ENCODE measurements at places on chromosomes 4 and X.

DNA sequence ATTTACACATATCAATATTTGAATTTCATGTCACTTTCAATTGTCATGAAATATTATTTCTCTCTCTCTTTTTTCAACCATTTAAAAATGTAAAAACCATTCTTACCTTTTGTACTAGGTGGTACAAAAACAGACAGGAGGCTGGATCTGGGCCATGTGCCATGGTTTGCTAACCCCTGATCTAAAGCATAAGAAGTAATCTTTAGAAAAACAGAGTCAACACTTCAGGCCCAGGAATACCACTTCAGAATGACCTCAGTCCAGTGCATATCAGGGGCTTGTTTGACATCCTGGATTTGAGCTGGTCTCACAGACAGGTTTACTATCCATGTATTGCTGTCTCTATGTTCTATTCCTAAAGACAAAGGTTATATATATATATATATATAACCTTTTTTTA, 102.5 kb downstream of the DCHS2 start:
- H3K27ac ChIP-seq: no peak overlapping the region
- no peaks in the 10 kb centered on the region for H3K4me1 ChIP-seq
- no peaks in the 10 kb centered on the region for H3K27me3 ChIP-seq
- no peak overlapping the region for H3K4me3 ChIP-seq

DNA sequence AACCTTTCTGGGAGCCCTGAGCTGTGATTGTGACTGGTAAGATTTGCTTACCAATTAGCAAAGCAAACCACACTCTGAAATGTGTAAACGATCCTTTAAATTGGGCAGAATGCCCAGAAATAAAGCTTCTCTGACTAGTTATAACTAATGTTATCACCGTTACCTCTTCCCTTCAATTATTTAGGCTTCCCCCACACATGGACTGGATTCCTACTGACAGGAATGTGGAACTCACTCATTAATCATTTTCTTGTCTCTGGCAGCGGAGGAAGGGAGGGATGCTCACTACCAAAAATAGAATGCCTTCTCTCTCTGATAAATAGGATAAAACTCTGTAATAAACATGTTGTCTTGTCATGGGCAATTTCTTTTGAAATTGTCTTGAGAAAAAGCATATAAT, 25.3 kb upstream of the NWD2 start:
- H3K4me1 ChIP-seq: no peaks in the 10 kb centered on the region
- H3K36me3 ChIP-seq: no peaks in the 10 kb centered on the region
- no peak overlapping the region for H3K4me3 ChIP-seq
- H3K27me3 ChIP-seq: peaks cover 5% of the 10 kb centered on the region
- DNase-seq: no peak

DNA sequence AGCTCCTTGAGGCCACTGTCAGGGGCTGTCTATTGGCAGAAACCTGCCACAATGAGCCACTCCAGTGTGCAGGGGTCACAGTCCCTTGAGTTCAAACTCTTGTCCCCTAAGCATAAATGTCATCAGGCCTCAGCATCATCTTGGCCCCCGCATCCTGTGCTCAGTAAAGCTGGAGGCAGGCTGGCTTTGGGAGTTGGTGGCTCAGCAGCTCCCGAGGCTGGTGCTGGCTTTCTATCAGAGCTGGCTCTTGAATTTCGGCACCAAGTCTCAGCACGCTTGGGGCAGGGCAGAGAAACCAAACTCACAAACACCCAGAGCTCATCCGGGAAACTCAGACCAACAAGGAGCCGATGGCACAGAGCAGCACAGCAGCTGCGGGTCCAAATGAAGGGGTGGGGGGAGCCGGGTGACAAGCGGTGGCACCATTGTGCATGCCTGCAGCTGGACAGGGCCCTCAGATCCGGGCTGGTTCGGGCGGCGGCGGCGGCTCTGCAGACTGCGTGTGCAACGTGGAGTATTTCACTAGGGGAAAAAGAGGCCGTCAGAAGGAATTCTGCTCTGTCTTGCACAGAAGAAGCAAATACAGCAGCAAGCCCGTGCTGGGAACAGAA, 75.5 kb downstream of the MTMR1 start:
- no peaks in the 10 kb centered on the region for H3K4me1 ChIP-seq
- H3K36me3 ChIP-seq: peaks cover 6% of the 10 kb centered on the region
- DNase-seq: no peak
- no peak overlapping the region for H3K4me3 ChIP-seq
- H3K27me3 ChIP-seq: no peaks in the 10 kb centered on the region

GRCh38 chr4:21517126-21517859, 431.3 kb downstream of the KCNIP4 start:
- no peaks in the 10 kb centered on the region for H3K36me3 ChIP-seq
- no peak overlapping the region for H3K4me3 ChIP-seq
- no peaks in the 10 kb centered on the region for H3K4me1 ChIP-seq
- no peak overlapping the region for H3K27ac ChIP-seq
- H3K27me3 ChIP-seq: no peaks in the 10 kb centered on the region

GRCh38 chr4:79917246-79917645, 155.8 kb downstream of the ANTXR2 start:
- H3K36me3 ChIP-seq: no peaks in the 10 kb centered on the region
- H3K27me3 ChIP-seq: no peaks in the 10 kb centered on the region
- H3K27ac ChIP-seq: no peak overlapping the region

DNA sequence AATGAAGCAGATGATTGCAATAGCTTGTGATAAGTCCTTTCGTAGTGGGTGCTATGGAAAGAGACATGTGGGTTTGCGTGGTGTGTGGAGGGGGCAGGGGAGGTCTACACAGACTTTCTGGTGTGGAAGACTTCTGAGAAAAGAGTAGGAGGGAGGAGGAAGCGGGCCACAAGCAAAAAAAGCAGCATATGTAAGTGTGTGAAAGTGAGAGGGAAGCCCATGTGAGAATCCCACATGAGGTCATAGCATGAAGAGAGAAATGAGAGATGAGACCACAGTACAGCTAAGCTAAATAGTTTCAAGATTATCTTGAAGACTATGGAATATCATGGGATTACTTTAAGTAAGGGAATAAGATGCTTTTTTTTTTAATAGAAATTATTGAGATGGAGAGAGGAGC, 2039.9 kb upstream of the TENM3 start:
- H3K27ac ChIP-seq: no peak overlapping the region
- H3K36me3 ChIP-seq: no peaks in the 10 kb centered on the region
- no peaks in the 10 kb centered on the region for H3K27me3 ChIP-seq
- no peak overlapping the region for H3K4me3 ChIP-seq
- no peak for DNase-seq

DNA sequence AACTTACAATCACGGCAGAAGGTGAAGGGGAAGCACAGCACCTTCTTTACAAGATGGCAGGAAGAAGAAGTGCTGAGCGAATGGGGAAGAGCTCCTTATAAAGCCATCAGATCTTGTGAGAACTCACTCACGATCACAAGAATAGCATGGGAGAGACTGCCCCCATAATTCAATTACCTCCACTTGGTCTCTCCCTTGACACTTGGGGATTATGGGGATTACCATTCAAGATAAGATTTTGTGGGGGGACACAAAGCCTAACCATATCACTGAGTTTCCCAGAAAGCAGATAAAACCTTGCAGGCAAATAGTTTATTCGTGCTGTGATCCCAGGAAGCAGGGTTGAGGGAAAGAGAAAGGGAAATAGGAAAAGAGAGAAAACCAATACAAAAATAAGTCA, 69.0 kb upstream of the GYPA start:
- no peaks in the 10 kb centered on the region for H3K27me3 ChIP-seq
- peaks cover 12% of the 10 kb centered on the region for H3K4me1 ChIP-seq
- H3K4me3 ChIP-seq: no peak overlapping the region
- no peak overlapping the region for H3K27ac ChIP-seq
- no peak for DNase-seq
- no peaks in the 10 kb centered on the region for H3K36me3 ChIP-seq

DNA sequence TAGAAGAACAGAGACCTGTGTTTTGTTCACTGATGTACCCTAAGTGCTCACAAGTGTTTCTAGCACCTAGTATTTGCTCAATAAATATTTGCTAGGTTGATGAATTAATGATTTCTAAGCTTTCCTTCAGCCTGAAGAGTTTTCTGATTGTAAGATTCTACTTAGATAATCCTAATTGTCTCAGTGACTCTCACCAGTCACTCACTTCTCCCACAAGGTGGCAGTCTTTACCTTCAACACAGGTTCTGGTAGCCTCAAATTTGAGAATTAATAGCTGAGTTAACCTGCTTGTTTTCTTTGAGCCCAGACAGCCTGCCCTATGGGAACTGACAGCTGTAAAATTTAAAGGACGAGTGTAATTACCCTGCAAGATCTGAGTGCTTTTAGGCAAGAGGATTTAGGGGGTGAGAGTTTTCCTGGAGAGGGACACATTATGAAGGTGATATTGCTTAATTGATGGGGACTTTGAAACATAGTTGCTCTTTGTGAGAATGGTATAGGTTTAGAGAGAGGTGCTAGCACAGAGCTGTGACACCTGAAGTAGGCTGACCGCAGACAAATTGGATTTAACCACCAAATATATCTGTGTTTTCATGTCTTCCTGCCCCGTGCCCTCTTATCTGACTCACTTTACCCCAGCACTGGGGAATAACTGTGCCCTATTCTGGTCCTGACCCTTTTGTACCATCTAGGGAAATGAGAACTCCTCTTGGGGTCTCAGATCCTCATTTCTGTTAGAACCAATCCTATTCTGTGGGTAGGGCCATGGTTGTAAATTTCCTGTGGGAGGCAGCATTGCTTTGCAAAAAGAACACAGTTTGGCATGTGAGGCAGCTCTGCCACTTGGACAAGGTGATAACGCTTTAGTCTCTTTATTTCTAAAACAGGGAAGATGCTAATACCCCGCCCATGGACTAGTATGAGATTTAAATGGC, 27.7 kb downstream of the CD38 start:
- H3K27ac ChIP-seq: no peak overlapping the region
- H3K27me3 ChIP-seq: no peaks in the 10 kb centered on the region

- H3K27ac ChIP-seq: peak within 1 kb of the TSS; percentile 89
- no peaks in the 10 kb centered on the region for H3K36me3 ChIP-seq
- H3K4me3 ChIP-seq: peak within 1 kb of the TSS; percentile 68
- peaks cover 4% of the 10 kb centered on the region for H3K27me3 ChIP-seq
Measured at GRCh38 chrX:115560978-115561604, at the start of gene PLS3. Gene PLS3 (plus strand): TSS chrX:115561174. CDS start chrX:115610251, 49,077 bp downstream.

Measured in lung (tissue), 17 donors.